ENCODE measurements at places on chromosomes 4 and X. TPM values are rescaled to one million over a fixed set of nuclear protein-coding genes. Genes with fewer than 3 reads are reported as not detected.

Gene WDR17
- total RNA-seq: 2.5 TPM

Gene EDA
- 0.73 TPM for total RNA-seq

Gene DCAF12L1
- not detected for total RNA-seq

Gene RBM46
- not detected for total RNA-seq

Gene ARHGAP4
- total RNA-seq: 135 TPM

Gene CCDC158
- not detected for total RNA-seq

Gene UGT2B15
- not detected for total RNA-seq

Gene PWWP3B
- not detected for total RNA-seq

Gene KLF8
- total RNA-seq: 5.4 TPM

Gene STARD8
- total RNA-seq: 0.07 TPM

Gene CNKSR2
- total RNA-seq: 7.3 TPM

DNA sequence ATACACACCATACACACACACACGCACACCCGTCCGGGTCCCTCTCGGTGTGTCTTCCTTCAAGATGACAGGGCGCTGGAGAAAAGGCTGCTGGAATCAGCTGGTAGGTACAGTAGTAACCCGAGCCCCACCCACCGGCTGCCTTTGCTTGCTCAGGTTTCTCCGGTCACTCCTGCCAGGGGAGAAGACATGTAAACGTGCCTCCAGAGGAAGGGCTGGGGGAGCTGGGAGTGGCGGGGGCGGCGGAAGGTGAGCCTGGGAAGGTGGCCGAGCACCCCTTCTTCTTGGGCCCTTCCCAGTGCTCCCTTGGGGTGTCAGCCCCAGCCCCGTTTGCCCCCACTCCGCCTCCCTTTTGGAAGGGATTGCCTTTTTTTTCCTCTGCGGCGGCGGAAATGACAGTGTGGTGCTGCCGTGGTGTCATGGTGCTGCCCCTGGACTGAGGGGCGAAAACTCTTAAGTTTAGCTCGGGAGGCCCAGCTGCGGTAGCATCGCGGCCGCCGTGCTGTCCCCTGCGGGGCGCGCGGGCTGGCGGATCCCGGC, at the start of gene MID2:
MID2 (plus strand) TSS at position 169 of the 540 bp plus-strand sequence. CDS start 561 bp downstream, outside the sequence.
- H3K36me3 ChIP-seq: no peaks in the 10 kb centered on the region
- DNase-seq: peak; percentile 71
- H3K27me3 ChIP-seq: peaks cover 4% of the 10 kb centered on the region
- H3K27ac ChIP-seq: peak within 1 kb of the TSS; percentile 72
- peaks cover 43% of the 10 kb centered on the region for H3K4me1 ChIP-seq

DNA sequence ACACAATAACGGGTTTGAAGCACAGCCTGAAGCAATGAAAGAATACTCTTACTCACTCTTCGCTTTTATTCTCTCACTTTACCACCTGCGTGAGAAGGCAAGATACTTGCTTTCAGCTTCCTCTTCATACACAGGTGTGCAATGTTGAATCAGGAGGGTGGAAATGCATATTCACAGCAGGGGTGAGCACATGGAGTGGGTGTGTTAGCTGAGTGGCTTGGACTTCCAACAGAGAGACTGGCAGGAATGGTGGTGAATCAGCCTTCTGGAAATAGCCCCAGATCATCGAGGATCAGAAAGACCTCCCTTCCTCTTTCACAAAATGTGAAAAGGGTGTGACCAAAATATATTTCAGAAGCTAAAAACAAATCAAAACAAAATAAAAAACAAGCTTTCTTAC, 521.2 kb downstream of the STIM2 start:
- H3K27me3 ChIP-seq: no peaks in the 10 kb centered on the region
- no peak overlapping the region for H3K4me3 ChIP-seq
- no peak overlapping the region for H3K27ac ChIP-seq
- no peak for DNase-seq
- H3K36me3 ChIP-seq: no peaks in the 10 kb centered on the region

GRCh38 chrX:128781506-128781905, 729.3 kb upstream of the ACTRT1 start:
- no peaks in the 10 kb centered on the region for H3K36me3 ChIP-seq
- H3K4me1 ChIP-seq: peaks cover 4% of the 10 kb centered on the region
- no peaks in the 10 kb centered on the region for H3K27me3 ChIP-seq
- H3K4me3 ChIP-seq: no peak overlapping the region
- H3K27ac ChIP-seq: no peak overlapping the region

GRCh38 chrX:108217876-108218275, 126.3 kb downstream of the ATG4A start:
- H3K4me3 ChIP-seq: no peak overlapping the region
- DNase-seq: no peak

DNA sequence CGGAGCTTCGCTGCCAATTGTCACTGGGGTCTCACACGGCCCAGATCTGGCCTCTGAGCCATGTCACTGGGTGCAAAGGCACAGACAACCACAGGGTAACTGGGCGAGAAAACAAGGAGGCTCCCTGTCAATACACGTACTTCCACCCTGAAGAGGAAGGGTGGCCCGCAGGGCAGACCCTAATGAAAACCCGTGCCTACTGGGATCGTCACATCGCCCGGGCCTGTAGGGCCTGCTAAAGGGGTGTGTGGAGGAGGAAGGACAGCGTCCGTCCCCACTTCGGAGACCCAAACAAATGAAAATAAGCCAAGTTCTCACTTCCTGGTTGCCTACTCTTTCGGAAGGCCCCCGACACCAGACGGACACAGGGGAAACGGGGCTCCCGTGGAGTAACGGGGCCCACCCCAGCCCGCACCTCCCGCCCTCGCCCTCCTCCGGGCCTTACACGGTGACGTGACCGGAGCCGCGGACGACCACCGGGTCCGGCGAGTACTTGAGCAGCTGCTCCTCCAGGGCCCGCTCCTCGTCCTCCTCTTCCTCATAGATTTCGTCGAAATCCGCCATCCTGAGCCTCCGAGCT, 578 bp downstream of the CHIC2 start:
- H3K36me3 ChIP-seq: peaks cover 20% of the 10 kb centered on the region
- H3K4me1 ChIP-seq: peaks cover 46% of the 10 kb centered on the region
- DNase-seq: peak; percentile 55
- no peaks in the 10 kb centered on the region for H3K27me3 ChIP-seq
- H3K27ac ChIP-seq: peak overlapping the region; percentile 94

- peaks cover 30% of the 10 kb centered on the region for H3K27me3 ChIP-seq
- H3K4me3 ChIP-seq: no peak overlapping the region
- peaks cover 10% of the 10 kb centered on the region for H3K4me1 ChIP-seq
- no peak for DNase-seq
- H3K36me3 ChIP-seq: no peaks in the 10 kb centered on the region
- H3K27ac ChIP-seq: no peak overlapping the region
These were observed 56.8 kb upstream of the DCTD start for GRCh38 chr4:182973941-182974340.

GRCh38 chrX:151973851-151974335, 583 bp downstream of the GABRE start:
- H3K4me1 ChIP-seq: no peaks in the 10 kb centered on the region
- no peaks in the 10 kb centered on the region for H3K36me3 ChIP-seq
- peaks cover 18% of the 10 kb centered on the region for H3K27me3 ChIP-seq
- H3K27ac ChIP-seq: no peak overlapping the region

- no peak for DNase-seq
- H3K4me1 ChIP-seq: no peaks in the 10 kb centered on the region
- H3K4me3 ChIP-seq: no peak overlapping the region
- H3K27ac ChIP-seq: no peak overlapping the region
- no peaks in the 10 kb centered on the region for H3K36me3 ChIP-seq
- H3K27me3 ChIP-seq: no peaks in the 10 kb centered on the region
These were observed 292.9 kb downstream of the SPIN4 start for GRCh38 chrX:63058204-63058603.

DNA sequence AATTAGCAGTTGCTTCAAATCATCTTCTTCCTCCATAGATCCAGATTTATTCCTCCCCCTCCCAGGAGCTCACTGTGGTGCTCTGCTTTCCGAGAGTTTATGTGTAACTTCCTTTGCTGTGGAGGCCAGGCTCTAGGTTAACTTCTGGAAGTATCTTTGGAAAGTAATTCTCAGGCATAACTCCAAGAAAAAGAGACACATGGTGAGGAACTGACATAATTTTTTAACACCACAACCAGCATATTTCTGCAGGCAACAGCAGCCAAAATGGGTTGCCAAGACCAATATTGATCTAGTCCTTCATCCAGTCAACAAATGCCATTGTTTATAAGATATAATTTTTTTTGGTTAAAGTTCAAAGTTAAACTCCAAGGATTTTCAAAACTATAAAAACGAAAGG, 114.5 kb upstream of the RBPJ start:
- H3K27ac ChIP-seq: no peak overlapping the region
- no peak overlapping the region for H3K4me3 ChIP-seq
- DNase-seq: no peak
- peaks cover 18% of the 10 kb centered on the region for H3K4me1 ChIP-seq
- H3K36me3 ChIP-seq: no peaks in the 10 kb centered on the region
- peaks cover 15% of the 10 kb centered on the region for H3K27me3 ChIP-seq

GRCh38 chr4:3363411-3364141, 70.8 kb downstream of the RGS12 start:
- no peaks in the 10 kb centered on the region for H3K27me3 ChIP-seq
- H3K4me1 ChIP-seq: peaks cover 21% of the 10 kb centered on the region
- no peak for DNase-seq
- H3K36me3 ChIP-seq: no peaks in the 10 kb centered on the region

GRCh38 chr4:149292425-149293007, 523.1 kb downstream of the IQCM start:
- no peaks in the 10 kb centered on the region for H3K36me3 ChIP-seq
- DNase-seq: no peak
- H3K4me3 ChIP-seq: no peak overlapping the region
- H3K27me3 ChIP-seq: no peaks in the 10 kb centered on the region
- H3K27ac ChIP-seq: no peak overlapping the region

DNA sequence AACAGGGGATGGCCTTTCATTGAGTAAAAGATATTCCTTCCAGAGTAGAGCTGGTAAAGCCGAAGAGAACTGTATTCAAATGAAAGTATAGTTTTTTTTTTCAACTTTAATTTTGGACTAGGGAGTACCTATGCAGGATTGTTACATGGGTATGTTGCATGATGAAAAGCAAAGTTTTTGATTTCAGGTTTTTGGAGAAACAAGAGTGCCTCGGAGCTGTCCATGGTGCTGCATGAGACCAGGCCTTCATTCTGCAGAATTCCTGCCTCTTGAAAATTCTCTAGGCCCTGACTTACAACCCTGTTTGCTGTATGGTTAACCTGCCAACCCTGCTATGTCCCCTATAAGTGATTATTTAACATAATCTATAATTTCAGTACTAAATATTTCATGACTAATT, 1065.7 kb upstream of the FTHL17 start:
- no peak overlapping the region for H3K4me3 ChIP-seq
- H3K27me3 ChIP-seq: no peaks in the 10 kb centered on the region
- H3K4me1 ChIP-seq: no peaks in the 10 kb centered on the region
- peak; percentile 6 for DNase-seq
- H3K36me3 ChIP-seq: no peaks in the 10 kb centered on the region
- H3K27ac ChIP-seq: no peak overlapping the region

GRCh38 chrX:151153086-151153485, 23.3 kb upstream of the GPR50 start:
- peaks cover 11% of the 10 kb centered on the region for H3K27me3 ChIP-seq
- DNase-seq: no peak
- no peaks in the 10 kb centered on the region for H3K4me1 ChIP-seq
- no peak overlapping the region for H3K4me3 ChIP-seq
- H3K36me3 ChIP-seq: no peaks in the 10 kb centered on the region
- no peak overlapping the region for H3K27ac ChIP-seq

DNA sequence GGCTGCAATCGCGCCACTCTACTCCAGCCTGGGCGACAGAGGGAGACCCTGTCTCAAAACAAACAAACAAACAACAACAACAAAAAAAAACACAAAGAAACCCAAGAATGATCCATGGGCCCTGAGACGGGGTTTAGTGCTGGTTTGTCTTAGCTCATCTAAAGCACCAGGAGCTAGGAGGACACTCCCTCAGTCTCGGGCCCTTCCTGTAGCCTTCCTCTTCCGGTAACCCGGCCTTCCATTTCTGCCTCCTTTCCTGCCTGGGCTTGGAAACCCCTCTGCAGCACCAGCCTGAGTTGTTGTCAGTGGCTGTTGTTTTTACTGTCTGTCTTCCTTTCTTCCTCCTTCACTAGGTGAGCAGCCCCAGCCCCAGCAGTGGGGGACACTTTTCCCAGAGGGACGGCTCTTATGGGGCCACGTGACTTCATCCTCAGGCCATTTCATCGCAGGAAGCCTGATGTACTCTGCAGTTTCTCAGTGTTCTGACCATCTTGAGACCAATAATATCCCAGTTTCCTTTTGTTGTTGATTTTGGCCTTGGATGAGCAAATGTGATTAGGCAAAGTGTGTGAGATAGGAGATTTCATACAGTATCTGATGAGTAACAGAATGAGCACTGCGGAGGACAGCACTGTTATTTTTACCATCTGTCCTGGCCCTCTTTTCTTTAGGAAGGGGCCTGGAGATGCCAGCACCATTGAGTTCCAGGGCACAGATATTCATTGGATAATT, 90.1 kb downstream of the ANAPC4 start:
- H3K36me3 ChIP-seq: peaks cover 3% of the 10 kb centered on the region
- H3K4me1 ChIP-seq: no peaks in the 10 kb centered on the region
- H3K4me3 ChIP-seq: no peak overlapping the region
- no peak overlapping the region for H3K27ac ChIP-seq
- no peak for DNase-seq
- peaks cover 2% of the 10 kb centered on the region for H3K27me3 ChIP-seq

DNA sequence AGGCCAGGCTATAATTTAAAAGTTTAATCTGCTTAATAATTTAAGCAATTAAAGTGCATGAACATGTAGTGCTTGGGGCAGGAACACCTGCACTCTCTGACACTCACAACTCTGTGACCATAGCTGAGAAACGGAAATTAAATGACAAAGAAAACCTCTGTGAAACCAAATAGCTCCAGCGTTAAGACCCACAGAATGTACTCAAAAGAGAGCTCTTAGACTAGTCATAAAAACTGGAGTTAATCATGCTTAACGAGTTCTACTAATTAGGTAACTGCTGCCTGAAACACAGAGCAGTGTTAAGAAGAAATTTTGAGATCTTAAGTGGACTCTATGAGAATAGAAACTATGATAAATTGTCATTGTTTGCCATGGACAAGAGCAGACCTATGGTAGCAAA, 174.4 kb upstream of the SPIN4 start:
- H3K27me3 ChIP-seq: no peaks in the 10 kb centered on the region
- no peak overlapping the region for H3K27ac ChIP-seq
- H3K4me3 ChIP-seq: no peak overlapping the region
- H3K4me1 ChIP-seq: peaks cover under 1% of the 10 kb centered on the region
- DNase-seq: no peak
- peaks cover 12% of the 10 kb centered on the region for H3K36me3 ChIP-seq

DNA sequence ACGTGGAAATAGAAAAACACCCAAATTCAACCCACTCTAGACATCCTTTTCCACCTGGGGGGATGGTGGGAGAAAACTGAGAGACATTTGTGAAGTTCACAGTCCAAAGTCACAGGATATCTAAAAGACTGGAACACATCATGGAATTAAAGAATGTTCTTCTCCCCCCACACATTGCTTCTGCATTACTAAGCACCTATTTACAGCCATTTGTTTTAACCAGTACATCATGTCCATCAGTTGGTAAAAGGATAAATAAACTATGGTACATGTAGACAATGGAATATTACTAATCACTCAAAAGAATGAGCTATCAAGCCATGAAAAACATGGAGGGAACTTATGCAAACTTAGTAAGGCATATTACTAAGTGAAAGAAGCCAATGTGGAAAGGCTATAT, 185.5 kb upstream of the ANXA10 start:
- no peaks in the 10 kb centered on the region for H3K36me3 ChIP-seq
- no peak for DNase-seq
- no peak overlapping the region for H3K27ac ChIP-seq
- H3K27me3 ChIP-seq: no peaks in the 10 kb centered on the region
- no peaks in the 10 kb centered on the region for H3K4me1 ChIP-seq

Measured in activated CD4-positive, alpha-beta T cell treated with anti-CD3 and anti-CD28 coated beads for 36 hours (primary cell).